Upper lobe of left lung (tissue), 6 donors: ENCODE measurements at places on chromosomes 11 and 22. TPM values are rescaled to one million over a fixed set of nuclear protein-coding genes. Genes with fewer than 3 reads are reported as not detected.

The GAS2L1 gene
- total RNA-seq = 57.0 TPM

DNA sequence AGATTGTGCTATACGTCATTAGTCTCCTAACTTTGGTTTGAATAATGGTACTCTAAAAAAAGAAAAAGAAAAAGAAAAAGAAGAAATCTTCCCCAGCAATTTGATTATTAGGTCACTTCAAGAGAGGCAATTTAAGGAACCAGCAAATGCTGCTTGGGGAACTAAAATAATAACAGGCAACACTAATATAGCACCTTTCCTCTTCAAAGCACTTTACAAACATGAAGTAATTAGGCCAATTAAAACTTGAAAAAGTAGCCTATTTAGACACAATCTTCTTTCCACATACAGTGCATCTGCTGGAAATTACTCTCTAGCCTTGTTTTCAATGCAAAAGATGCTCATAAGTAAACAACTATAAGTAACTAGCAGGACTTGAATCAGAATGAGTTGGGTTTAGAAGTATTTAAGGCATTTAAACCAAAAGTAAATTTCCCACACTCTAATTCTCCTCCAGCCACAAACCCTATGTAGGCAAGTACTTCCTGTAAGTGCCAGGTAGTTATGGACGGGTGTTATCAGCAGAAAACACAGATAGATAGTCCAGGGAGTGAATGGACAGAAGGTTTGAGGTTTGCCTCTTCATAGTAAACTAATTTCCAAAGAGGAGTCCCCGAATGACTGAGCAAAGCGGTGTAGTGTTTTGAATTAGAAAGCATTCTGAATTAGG lies 44.5 kb downstream of the LRRC4C start:
- DNase-seq = no peak

- no peak for DNase-seq
Measured at GRCh38 chr11:8765294-8765693, 82.7 kb downstream of the RPL27A start.

GRCh38 chr11:18253233-18253632 lies 4.8 kb upstream of the SAA2 start:
- DNase-seq = no peak

DNA sequence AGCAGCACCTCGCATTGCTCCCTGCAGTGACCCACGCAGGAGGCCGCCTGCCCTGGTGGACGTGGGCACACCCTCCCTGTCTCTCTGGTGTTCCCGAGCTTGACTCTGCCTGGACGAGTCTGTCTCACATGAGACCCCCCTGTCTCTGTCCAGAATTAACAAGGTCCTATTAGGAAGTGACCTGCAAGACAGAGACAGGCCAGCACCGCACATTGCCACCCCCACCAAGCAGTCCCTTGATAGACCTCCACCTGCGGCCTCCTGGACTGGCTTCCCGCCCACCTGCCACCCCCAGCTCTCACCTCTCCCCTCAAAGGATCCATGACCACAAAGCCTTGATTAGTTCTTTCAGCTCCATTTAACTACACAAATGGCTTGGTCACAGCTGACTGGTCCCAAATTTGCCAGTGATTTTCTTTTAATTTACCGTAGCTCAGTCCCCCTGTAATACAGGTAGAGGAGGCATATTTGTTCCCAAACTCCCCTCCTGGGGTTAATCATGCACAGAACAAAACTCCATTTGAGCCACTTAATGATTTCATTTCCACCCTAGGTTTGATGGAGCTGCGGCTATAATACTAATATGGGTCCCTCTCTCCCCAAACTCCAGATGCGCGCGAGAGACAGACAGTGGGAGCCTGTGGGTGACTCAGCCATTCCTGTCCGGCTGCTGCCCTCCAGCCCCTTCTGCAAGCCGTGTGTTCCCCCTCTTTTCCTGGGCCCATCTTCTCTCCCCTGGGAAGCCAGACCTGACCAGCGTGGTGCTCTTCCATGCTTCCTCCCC lies 11.2 kb downstream of the SPATA19 start:
- no peak for DNase-seq

The OR4P4 gene
- not detected for total RNA-seq

DNA sequence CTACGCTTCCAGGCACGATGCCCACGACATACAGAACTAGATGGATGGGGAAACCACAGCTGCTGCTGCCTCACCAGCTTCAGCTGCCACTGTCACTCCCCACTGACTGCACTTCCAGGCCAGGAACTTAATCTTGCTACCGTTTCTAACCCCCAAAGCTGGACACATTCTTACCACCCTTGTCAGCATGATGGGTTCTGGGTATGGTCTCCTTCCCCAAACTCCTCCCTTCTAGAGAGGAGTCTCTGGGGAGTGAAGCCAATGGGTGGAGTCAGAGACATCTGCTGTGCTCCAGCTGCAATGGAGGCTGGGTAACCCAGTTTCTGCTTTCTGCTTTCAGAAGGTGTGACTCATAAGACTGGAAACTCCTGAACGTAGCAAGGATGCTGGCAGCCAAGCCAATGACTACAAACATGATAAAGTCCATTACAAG lies 87.0 kb upstream of the THY1 start:
- DNase-seq = no peak

DNA sequence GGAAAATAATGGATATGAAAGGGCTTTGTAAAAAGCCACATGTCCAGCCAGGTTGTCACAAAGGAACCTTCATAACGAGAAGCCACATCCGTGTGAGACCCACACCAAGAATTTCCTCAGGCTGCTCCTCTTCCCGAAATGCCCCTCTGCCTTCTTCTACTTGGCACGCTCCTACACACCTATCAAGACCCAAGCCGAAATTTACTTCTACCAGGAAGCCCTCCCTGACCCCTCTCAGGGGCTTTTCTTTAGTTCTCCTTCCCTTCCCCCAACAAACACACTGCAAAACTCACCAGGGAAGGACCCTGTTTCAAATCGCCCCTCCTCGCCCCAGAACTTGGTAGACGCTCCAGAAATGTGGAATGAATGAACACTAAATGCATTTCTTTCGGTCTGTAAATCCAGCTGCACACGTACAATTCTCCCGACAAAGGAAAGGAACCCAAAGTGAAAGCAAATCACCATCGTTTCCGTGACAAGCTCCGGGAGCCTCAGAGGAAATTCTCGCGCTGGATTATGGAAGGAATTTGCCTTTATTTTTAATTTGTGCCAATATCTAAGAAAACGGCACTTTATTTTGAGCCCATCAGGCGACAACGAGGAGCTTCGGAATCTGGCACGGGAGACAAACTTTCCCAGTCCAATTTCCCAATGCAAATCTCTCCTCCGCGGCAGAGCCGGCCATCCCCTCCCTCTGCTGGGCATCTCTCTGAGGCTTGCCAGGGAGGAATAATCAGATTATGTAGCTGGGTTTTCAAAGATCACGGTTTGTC lies 13.2 kb upstream of the SHISAL1 start:
- DNase-seq = no peak

GRCh38 chr22:20021196-20022181 lies 579 bp downstream of the TANGO2 start:
- DNase-seq = no peak

- DNase-seq = peak; percentile 9
Measured at GRCh38 chr11:61062181-61062930, 39.9 kb upstream of the CD5 start.

- no peak for DNase-seq
Measured at GRCh38 chr11:15638386-15638787, 523.7 kb downstream of the INSC start.

DNA sequence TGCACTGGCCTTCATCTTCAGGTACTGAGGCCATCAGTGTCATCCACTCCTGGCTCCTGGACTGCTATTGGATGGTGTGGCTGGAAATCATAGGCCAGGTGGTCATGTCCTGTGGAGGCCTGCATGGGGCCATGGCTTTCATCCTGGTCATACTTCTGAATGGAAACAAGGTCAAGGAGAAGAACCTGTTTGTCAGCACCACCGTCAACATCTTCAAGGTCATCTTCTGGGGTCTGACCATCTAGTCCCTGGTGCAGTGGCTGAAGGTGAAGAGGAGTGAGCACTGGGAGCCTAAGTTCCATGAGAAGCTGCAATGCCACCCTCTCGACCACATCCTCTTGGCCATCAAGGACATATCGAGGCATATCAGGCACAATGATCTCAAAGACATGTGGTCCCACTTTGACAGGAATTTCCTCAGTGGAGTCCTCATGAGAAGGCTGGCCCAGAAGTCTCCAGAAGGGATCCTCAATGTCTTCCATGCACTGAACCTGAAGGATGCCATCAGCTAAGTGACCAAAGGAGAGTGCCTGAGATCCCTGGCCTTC lies 120.0 kb upstream of the SERPIND1 start:
- no peak for DNase-seq

GRCh38 chr22:41041532-41041931 lies 50.9 kb upstream of the EP300 start:
- no peak for DNase-seq

GRCh38 chr11:112770487-112770886 lies 190.7 kb upstream of the NCAM1 start:
- no peak for DNase-seq

The C11orf16 gene
- 4.3 TPM for total RNA-seq

DNA sequence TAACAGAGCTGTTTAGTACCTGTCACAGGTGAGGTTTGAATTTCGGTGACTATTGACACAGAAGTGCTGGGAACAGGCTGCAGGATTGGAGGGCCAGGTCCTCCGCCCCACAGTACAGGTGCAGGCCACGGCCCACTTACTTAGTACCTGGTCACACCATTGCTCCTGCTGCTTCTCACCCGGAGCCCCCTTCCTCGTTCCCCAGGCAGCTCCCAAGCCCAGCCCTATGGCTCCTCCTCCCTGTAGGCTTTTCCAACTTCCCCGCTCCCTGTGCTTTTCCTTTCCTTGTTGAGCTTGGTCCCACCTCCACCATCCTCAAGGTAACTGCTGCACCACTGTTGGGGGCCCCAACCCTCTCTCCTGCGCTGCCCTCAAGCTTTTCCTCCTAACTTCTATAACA lies 27.9 kb upstream of the ANO1 start:
- DNase-seq = no peak

DNA sequence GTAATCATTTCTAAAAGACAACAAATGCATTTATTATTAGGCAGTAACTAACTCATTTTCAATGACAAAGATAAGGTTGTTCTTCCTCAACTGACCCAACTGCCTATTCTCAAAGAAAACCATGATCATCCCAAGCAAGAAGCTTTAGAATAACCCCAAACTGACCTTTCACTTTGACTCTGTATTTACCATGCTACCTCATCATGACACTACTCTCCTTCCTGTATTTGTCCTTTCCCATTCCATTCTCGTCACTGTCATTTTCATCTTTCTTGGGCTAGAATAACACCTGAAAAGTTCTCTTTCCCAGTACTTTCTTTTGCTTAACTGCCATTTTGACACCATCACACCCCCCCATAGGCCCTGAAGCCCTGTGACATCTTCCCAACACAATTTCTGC lies 48.3 kb downstream of the TCF20 start:
- no peak for DNase-seq

- no peak for DNase-seq
Measured at GRCh38 chr11:41978945-41979344, 519.5 kb upstream of the LRRC4C start.

The SYT9 gene
- 0.27 TPM for total RNA-seq

DNA sequence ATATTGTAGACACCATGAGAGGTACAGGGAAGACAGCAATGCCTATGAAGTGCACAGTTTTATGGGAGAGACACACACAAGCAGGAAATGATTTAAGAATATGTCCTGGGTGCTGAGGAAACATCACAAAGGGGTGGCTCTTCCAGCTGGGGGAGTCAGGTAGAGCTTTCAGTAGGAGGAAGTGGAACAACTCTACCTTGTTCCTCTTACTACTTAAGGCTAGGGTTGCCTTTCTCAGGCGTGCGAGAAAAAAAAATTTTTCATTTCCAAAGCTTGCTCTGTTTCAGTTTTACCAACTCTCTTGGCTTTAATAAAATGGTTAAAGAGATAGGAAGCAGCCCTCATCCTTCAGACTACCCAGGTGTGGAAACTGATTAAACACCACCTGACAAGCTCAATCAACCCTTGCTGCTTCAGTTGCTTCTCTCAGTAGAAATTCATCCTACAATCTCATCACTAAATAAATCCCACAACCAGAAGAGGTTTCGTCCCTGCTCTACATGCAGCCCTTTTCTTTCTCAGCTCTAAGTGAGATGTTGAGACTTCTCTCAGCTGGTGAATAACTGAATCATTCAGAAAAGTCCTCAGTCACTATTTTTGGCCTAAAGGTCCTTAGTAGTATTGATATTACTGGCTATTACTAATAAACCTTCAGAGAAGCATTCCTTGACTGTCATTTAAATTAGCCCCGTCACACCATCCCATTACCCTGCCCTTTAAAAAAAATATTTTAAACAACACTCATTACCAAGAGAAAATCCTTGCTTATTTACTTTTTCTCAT lies 5.9 kb downstream of the ABTB2 start:
- DNase-seq = no peak

- DNase-seq = peak; percentile 5
Measured at GRCh38 chr22:43848366-43849171, 13.7 kb downstream of the SULT4A1 start.

DNA sequence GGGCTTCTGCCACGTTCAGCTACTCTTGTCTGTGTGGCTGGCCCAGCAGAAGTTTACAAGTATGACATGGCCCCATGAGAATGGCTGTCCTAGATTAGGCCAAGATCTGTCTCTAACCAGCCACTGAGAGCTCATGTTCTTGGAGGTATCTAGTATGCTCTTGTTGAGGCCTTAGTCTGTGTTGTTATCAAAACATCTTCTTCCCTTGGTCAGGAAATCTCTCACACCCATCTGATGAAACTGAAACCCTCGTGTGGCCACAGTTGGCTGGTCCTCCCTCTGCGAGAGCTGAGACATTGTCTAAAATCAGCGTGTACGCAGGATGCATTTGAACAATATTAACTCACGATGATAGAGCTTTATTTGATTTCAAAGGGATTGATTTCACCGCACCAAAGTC lies 109.0 kb upstream of the NNMT start:
- no peak for DNase-seq

The AQP11 gene
- total RNA-seq = not detected

The MMP7 gene
- total RNA-seq = 10.6 TPM

GRCh38 chr11:64643256-64643881 lies 52.3 kb downstream of the SLC22A12 start:
- peak; percentile 78 for DNase-seq

DNA sequence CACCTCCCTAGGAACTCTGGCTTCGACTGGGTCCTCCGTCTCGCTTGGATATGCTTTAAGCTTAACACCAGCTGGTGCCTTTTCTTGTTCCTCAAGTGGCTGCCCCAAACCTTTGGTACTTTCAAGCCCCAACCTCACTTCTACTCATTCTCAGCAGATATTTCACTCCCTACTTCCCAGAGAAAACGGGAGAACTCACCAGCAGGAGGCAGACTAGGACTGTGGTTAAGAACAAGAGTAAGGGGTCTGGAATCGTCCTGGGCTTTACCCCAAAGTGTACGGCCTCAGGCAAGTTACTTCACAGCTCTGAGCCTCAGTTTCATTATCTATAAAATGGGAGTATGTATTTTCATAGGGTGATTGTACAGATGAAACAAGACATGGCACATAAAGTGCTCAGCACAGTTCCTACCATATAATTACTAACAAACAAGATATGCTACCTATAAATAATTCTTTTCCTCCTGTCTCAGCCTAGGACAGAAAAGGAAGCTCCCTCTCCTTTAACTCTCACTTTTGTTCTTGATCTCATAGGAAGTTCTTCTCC lies 37.8 kb downstream of the PAMR1 start:
- no peak for DNase-seq

The LRRC56 gene
- 5.4 TPM for total RNA-seq

The ATP6V1E1 gene
- 128 TPM for total RNA-seq
